ENCODE measurements at places on chromosomes 2 and 18.

- no peak for DNase-seq
Observed at GRCh38 chr2:30756051-30756719, 51.1 kb downstream of the CAPN13 start.

- DNase-seq: no peak
Observed at GRCh38 chr2:55917117-55917516, 6.5 kb downstream of the EFEMP1 start.

DNA sequence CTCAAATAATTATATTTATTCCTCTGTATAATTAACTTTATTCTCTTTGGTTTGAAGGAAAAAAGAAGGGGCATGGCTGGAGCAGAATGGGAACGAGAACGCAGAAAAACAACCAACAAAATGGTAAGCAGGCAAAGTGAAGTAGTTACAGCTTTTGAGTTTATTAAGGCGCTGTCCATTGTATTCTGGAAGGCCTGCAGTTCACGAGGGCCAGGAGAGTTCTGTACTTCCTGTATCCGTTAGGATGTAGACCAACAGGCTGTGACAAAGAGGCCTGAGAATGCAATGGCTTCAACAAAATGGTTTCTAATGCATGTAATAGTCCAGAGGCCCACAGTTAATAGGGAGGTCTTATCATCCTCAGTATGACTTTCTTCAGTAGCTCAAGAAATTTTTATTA lies 32.5 kb upstream of the SP100 start:
- DNase-seq: no peak

DNA sequence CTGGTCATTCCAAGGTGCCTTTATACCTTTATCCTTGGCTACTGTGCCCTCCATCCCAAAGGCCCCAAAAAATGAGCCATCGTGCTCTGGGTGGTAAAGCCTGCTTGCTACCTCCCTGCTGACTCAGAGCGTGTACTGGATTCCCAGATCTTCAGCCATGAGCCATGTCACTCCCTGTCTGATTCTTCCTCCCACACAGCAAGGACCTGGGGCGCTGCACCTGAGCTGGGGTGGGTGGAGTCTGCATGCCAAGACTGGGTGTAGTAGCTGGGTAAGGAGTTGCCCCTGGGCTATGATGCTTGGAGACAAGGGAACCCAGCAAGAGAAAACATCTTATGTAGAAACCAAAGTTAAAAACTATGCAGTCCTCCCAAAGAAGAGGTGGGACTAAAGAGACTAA lies 37.2 kb upstream of the APCDD1 start:
- no peak for DNase-seq

DNA sequence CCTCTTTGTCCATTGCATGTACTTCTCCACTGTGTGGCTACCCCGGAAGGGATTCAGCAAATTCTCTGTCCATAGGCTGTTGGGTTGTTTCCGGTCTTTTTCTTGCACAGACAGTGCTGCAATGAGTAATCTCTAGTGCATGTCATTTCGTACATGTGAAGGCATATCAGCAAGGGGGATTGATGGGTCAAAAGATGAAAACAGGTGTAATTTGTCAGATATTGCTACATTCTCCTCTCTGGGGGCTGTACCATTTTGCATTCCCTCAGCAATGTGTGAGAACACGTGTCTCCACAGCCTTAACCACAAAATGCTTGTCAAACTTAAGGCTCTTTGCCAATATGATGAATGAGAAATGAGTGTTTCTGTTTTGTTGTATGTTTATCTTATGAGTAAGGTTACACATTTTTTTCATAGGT lies 60.5 kb downstream of the KLHL29 start:
- no peak for DNase-seq

DNA sequence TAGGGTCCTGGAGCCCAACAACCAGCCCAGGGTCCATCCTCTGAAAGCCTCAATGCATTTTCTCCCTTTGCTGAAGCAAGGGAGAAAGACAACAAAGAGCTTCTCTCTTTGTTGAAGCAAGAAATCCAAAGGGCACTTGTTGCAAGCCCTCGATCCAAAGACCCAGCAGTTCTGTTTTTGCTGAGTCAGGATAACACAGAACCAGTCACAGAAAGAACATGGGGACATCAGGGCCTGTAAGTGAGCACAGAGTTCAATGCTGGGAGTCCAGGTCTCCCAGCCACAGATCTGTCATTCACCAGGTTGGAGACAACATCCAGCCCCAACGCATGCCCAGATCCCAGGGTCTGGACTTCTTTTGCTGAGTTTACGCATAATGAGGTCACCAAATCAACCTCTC lies 315.8 kb upstream of the KLHL29 start:
- no peak for DNase-seq

DNA sequence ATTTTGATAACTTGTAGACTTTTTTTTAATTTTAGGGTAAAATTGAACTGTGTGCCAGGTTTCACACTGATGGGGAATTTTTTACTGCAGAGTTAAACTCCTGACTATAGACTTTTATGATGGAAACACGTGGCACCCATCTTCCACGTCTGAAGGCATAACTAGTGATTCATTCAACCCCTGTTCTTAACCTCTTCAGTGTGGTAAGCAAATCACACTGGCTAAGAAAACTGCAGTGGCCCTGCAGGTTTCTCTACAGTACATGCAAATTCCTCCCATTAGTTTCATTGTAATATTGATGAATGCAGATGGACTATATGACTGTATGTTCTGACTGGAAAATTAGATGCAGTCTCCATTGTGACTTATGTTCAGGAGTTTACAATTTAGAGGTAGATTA lies 47.2 kb downstream of the SMAD4 start:
- no peak for DNase-seq

- no peak for DNase-seq
Observed at GRCh38 chr18:79387214-79387613, 8.5 kb upstream of the NFATC1 start.

GRCh38 chr2:31192851-31193392 lies 24.4 kb downstream of the CAPN14 start:
- no peak for DNase-seq
